ENCODE measurements at places on chromosomes 7 and 10. TPM values are rescaled to one million over a fixed set of nuclear protein-coding genes. Genes with fewer than 3 reads are reported as not detected.
A peak's percentile ranks its signal among the peaks of the same experiment; 100 is the strongest.

NEURL1 gene
- total RNA-seq: 0.10 TPM

- DNase-seq: peak; percentile 51
Measured at GRCh38 chr7:24911213-24911603, 68.8 kb downstream of the OSBPL3 start.

GRCh38 chr7:155541986-155542675, 4.2 kb downstream of the CNPY1 start:
- no peak for DNase-seq

AFAP1L2 gene
- 1.3 TPM for total RNA-seq

DNA sequence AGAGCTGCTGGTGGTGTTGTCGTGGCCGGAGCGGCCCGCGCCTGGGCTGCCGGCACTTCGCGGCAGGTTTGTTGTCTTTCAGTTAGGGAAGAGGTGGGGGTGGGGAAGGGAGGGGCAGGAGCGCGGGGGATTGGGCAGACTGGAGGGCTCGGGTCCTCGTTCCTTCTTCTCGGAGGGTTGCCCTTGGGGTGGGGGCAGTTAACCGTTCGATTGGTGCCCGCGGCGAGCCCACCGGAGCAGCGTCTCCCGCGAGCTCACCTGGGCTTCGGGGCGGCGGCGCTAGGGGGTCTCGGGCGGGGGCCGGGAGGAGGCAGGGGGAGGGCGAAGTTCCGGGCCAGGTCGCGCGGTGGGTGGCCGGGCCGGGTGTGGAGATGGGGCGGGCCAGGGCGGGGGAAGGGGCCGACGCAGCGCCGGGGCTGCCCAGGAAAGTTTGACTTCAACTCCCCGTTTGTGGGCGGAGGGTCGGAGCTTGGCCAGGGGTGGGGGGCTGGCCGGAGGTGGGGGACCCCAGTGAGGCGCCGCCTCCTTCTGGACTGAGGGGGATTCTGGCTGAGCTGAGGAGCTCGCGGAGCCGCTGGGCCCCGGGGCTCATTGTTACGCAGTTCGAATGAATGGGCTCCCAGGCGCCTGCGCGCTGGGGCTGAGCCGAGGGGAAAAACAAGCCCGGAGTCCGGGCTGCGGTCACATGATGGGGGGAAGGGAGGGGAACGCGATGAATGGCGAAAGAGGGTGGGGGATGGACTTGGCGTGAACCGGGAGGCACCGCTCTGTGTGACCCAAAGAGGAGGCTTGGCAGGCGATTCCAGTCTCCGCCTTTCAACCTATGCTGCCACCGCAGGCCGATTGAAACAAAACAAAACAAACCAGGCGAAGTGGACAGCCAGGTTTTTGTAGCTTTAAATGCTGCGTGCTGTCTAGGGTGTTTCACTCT, 582 bp downstream of the HBP1 start:
- DNase-seq: peak; percentile 98

DNA sequence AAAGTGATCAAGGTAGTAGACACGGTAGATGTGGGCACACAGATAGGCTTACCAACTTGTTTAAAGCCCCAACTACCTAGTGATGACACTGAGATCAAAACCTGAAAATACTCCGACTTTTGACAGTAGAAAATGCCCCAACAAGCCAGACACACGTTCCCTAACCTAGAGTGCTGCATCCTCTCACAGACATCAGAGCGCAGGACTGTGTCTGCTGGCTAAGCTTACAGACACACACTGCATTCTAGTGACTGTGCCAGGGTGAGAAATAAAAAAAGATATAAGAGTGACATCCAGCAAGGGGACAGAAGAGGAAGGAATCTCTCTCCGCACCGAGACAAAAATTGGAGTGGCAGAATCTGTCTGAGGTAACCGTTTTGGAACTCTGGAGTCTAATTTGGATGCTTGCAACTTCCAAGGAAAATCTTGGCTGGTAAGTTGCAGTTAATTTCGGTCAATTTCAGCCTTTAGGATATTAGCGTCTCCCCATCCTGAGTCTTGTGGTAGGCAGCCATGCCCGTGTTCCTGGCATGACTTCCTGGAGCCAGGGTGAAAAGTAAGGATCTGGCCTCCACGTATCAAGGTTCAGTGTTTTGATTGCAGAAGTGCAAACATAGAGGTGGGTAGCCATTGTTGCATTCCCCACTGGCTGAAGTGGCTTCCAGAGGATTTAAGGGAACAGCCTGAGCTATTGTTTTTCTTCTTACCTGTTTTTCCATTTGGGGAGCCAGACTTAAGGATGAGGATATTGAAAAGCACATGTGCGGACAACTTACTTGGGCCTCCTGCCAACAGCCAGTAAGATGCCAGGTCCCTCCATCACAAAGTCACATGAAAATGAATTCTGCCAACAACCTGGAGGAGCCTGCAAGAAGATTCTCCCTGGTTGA, 124.1 kb downstream of the SMURF1 start:
- no peak for DNase-seq

SEC31B gene
- 0.31 TPM for total RNA-seq

Data from H4 (cell line).